NCI-H446 (cell line): ENCODE measurements at places on chromosomes 2 and 18.

DNA sequence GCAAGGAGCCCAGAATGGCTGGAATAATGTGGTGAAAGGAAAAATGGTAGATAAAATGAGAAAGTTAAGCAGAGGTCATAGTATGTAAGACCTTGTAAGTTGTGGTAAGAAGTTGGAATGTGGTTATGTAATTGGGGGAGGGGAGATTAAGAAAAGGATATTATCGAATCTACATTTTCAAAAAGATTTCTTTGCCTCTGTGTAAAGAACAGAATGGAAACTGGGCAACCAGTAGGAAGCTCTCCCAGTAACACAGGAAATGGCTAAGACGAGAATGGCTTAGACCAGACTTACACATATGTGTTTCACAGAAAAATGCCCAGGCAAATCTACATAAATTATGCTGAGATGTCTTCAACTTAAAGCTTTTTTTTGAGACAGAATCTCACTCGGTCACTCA, 13.2 kb downstream of the MEMO1 start:
- DNase-seq: no peak

- DNase-seq: no peak
Observed at GRCh38 chr18:77143196-77143595, 10.6 kb upstream of the MBP start.

- no peak for DNase-seq
Observed at GRCh38 chr2:101360232-101360631, 27.1 kb downstream of the CREG2 start.

DNA sequence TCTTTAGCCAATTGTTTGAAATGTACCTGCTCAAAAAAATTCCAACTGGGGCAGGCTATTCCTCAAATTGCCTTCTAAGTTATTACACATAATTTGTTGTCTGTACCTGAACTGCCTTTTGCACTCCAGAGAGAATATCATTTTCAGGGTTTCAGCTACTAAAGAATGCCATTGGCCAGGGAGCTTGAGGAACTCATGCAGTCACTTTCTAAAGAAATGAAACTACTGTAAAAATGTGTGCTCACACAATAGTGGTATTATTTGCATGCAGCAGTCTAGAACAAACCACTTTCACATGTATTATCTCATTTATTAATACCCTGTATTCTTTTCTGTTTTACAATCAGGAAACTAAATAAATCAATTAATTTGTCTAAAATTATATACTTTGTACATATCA, 152.2 kb downstream of the PID1 start:
- DNase-seq: no peak
